ENCODE measurements at places on chromosomes 3 and 15. TPM values are rescaled to one million over a fixed set of nuclear protein-coding genes. Genes with fewer than 3 reads are reported as not detected.

Gene POTEB
- not detected for total RNA-seq

- DNase-seq = no peak
These were observed 102.7 kb downstream of the VPS8 start for GRCh38 chr3:184914628-184915027.

DNA sequence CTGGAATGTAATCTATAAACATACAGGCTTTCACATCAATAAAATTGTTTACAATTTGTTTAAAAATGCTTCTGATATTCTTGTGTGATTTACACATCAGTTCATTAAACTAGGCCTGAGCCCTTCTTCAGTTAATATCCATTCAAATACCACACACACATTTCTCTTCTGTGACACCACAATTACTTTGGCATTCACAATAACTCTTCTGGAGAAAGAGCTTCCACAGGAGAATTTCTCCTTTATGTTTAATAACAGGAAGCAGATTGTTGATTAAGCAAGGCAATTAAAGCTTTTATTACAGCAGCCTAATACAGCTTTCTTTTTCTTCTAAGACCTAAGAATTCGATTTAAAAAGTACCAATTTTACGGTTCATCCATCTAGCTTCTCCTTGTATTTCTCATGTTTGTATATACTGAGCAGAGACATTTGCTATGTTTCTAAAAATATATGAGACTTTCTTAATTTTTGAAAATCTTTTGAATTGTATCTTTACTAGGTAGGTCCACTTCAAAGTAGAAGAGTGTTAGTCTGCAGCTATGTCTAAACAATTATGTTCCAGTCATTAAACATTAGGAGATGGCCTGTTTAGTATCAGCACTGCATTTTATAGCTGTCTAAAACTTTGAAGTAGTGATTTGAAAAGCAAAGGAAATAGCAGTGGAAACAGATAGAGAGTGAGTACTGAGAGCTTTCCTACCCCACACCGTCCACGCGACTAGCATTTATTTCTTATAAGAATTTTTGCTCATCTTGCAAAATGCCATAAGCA is 511.1 kb upstream of the UBE2E2 start:
- DNase-seq = no peak

DNA sequence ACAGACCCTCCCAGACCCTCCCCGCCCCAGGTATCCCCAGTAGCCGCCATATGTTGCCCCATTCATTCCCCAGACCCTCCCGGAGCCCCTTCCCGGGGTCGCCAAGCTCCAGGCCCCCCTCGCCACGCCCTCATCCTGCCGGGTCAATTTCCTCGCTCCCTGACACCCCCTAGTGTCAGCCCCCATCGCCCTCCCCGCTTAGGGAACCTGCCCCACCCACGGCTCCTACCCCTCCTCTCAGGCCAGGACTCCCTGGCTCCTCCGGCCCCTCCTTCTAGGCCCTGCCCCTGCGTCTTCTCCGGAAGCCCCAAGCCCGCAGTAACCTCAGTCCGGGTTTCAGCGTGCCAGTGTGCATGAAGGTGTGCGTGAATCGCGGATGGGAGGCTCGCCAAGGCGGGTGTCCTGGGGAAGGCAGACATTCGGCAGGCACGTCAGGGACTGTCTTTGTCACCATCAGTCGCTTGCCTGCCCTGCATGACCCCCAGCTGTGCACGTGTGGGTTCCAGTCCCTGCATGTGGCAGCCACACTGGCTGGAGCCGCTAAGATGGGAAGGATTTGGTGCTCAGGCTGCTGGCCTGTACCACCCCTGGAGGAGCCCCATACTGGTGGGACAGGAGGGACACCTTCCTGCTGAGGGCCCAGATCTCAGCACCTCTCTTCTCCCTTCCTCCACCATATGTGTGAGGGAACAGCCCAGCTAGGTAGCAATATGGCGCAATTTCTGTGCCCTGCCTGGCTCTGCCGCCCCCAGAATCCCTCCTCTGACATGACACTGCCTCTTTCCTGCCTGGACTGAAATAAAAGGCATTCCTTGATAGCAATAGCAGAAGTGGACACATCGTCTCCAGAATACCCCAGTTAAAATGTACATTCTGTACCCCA is 693 bp downstream of the DISP2 start:
- DNase-seq = peak; percentile 67

Gene ZNF662
- 0.47 TPM for total RNA-seq

Gene SLC28A1
- total RNA-seq = not detected

- no peak for DNase-seq
These were observed 16.5 kb upstream of the VGLL4 start for GRCh38 chr3:11660242-11660641.

- no peak for DNase-seq
These were observed 8.2 kb downstream of the PLOD2 start for GRCh38 chr3:146152834-146153233.

- DNase-seq = no peak
These were observed 5.3 kb downstream of the FGD5 start for GRCh38 chr3:14823910-14824629.

GRCh38 chr3:107676469-107677309 is 153.9 kb downstream of the BBX start:
- DNase-seq = no peak

DNA sequence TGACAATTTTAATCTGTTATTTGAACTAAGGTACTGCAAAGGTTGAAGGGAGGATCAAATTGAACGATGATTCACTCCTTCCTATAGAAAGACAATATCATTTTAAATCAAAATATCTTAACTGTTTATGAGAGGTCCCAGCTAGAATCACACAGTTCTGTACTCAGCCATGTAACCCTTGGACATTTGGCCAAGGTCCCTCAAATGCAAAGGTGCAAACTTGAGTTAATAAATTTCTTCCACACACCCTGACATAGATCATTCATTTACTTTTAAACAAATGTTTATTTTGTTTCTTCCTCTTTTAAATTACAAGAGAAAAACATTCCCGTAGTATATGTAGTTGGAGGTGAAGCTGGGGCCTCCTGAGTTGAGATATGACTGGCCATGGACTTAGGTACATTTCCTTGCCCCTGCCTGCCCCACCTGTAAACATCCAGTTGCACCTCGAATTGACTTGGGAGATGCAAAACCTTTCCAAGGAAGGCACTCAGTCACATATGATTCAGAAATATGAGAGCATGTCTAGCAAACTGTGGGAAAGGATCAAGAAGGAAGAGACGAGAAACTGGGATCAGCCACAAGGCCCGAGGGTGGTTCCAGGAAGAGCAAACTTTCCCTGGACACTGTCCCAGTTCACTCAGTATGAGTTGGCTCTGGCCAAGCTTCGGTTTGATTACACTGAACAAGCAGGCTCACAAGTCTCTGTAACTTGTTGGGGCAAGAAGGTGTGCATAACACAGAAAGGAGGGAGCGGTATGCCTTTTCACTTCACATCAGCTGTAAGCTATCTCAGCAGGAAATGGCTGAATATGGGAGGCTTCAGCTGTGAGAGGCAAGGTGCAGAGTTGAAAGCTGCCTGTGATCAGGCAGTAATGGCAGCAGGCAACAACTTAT is 6.7 kb downstream of the TNFSF10 start:
- peak; percentile 66 for DNase-seq

DNA sequence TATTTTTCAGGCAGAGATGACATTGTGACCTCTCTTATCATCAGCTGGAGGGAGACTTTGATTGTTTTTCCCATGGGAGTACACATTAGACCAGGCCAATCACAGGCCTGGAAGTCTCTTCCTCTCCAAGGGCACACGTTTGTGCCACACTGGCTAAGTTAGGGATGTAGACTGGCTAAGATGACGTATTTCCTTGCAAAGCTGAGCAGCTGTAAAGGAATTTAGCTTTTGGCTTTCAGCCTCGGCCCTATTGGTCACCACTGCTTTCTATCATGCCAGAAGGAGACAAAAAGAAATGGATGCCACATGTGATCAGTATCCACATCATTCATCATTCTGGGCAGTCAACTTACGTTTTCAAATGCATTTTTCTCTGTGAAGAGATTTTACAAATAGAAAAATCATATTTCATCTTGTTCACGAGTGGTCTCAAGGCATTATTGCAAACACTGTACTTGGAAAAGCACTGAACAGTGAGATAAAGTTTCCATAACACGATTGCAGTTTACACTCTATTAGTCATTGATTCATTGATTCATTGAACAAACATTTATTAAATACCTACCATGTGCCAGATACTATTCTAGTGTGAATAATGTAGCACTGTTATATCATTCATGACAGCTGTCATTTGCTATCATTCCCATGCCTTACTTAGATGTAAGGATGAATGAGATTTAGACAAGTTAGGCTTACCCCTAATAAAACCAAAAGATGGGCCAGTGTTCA is 27.0 kb upstream of the RNF7 start:
- DNase-seq = no peak

Gene MESP2
- not detected for total RNA-seq

Gene FBXO40
- not detected for total RNA-seq

DNA sequence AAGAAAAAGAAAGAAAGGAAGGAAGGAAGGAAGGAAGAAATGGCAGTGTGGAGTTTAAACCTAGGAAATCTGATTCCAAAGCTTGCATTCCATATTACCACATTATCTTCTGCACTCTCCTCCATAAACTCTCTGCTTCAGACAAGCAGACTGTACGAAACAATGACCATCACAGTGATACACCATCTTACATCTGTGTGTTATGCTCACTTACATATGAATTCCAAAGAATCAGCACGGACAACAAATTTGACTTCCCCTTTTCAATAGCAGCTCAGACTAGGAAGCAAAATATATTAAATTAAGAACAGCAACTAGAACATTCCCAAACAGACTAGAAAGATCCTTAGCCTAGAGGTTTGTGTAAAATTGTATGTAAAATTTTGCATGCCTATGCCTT is 18.0 kb upstream of the PPM1L start:
- DNase-seq = no peak

Gene IRAK2
- total RNA-seq = 9.1 TPM

GRCh38 chr3:110969229-110970211 is 102.1 kb upstream of the NECTIN3 start:
- no peak for DNase-seq

GRCh38 chr15:91258415-91258759 is 158.3 kb downstream of the SV2B start:
- peak; percentile 43 for DNase-seq

GRCh38 chr3:54279005-54279583 is 156.7 kb downstream of the CACNA2D3 start:
- DNase-seq = no peak

DNA sequence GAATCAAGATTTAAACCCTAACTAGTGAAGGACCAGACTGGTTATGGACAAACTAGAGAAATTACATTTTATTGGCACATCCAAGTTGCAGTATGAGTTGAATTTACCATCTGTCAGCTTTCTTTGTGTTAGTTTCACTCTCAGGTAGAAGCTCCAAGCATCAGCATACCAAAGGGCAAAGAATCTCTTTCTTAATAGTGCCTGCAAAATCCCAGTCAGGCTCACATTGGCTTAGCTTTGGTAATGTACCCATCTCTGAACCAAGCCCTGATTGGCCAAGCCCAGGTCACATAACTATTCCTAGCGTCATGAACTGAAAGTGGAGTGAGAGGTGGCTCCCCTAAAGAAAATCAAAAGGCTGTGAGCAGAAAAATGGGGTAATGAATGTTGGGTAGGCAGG is 66.9 kb downstream of the CCNL1 start:
- DNase-seq = no peak

Gene SAMD7
- not detected for total RNA-seq

Gene ZNF80
- 4.5 TPM for total RNA-seq

Gene HAPLN3
- 37.3 TPM for total RNA-seq

GRCh38 chr3:187750006-187750512 is 4.8 kb upstream of the BCL6 start:
- no peak for DNase-seq

Gene ALDH1L1
- not detected for total RNA-seq

Gene ALDH1A2
- 1.5 TPM for total RNA-seq

DNA sequence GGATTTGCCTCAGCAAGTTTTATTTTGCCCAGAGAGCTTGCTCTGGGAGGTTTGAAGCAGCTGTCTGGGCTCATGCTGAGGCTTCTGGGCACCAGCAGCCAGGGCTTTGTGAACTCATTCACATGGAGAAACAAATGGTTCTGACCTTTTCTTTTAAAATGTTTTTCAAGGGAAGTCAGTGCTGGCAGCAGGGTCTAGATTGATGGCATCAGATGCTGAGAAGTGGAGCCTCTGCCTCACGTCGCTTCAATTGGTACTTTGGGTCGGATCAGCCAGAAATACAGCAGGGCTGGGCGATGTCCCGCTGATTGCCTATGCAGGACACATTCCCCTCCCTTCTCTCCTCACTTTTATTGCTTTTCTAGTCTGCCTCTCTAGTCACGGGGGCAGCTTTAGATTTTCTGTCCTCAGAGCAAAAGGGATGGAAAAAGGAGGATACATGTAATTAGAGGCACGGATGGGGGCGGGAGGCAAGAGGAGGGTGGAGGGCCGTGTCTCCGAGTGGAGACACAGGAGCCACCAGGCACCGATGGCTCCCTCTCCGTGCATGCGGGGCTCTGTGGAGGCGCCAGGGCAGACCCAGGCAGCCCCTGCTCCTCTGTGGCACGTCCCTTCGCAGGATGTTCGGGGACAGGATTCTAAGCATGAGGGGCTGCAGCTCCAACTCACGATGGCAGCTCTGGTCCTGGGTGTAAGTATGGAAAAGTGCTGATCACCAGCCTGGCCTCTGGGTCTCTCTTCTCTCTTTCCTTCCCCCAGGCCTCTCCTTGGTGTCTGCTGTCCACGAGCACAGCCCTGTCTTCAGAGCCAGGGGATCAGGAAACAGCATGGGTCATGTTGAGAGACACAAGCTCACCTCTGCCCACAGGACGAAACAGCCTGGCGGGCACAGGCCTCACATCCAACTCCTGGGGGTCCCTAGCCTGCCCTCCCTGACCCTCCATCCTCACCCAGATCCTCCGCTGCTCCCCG is 116.1 kb downstream of the FAM43A start:
- no peak for DNase-seq

DNA sequence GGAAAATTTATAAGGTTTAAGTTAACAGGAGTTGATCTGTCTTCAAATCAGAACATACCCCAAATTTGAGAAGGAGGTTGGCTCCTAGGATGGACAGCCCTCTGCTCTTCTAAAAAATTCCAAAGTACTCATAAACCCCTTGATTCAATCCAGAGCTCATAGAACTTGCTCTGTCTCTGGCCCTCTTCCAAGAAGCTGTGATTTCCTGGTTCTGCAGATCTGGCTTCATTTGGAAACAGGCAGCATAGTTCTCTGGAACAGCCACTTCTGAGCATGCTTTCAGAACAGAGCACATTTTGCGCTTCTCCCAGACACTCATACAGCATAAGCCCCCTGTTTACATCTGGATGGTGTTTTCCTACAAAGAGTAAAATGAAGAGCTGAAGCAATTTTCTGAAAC is 96.7 kb downstream of the KBTBD8 start:
- no peak for DNase-seq

Gene ERICH6
- not detected for total RNA-seq

All from activated CD8-positive, alpha-beta memory T cell treated with anti-CD3 and anti-CD28 coated beads, Interleukin-2, amount 10 ng/mL, durations not matched to agents 7 days and 5 days (primary cell).